Lung microvascular endothelial cell (primary cell): ENCODE measurements at places on chromosomes 11 and 22. TPM values are rescaled to one million over a fixed set of nuclear protein-coding genes. Genes with fewer than 3 reads are reported as not detected.

DNA sequence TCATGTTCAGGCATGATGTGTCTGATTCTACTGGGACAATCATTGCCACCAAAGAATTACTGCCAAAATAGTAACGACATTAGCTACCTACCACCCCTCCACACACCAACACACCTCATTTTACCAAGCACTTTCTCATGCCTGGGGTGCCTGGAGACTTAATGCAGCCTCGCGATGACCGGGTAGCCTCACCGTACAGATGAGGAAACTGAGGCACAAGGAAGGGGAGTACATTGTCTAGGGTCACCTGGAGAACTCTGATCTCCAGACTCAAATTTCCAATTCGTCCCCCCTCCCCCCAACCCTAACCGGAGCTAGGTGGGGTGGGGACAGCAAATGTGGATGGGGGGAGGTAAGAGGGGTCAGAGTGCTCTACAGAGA, 2.7 kb upstream of the RTN4RL2 start:
- no peak for DNase-seq

DNA sequence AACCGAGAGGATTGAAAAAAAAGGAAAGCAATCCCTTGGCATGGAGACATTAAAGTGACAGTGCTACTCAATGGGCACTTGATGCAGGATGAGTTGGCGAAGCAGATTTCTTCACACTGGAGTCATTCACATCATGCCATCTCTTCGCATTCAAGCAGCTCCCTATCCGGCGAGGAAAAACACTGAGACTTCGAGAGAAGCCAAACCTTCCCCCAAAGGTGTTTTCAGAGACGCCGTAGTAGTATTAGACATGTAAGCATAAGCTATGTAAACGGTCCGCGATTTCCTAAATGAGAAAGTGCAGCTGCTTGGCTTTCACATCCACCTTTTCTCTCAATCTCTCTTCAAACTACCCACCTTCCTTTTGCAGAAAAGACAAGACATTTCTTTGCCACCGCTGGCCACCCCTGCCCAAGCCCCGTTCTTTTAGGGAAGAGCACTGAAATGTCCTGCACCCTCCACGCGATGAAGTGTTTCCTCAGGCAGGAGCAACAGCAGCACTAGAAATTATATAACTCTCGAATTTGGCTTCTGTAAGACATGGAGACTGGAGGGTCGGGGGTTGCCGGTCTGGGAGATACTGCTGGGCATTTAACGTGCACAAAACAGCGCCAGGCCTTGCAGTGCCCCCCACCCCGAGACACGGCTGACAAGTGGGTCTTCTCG, at the start of gene DLG2:
TSS of gene DLG2 (minus strand) at position 13 of the 666 bp plus-strand sequence.
- peak; percentile 9 for DNase-seq

The KRTAP5-10 gene
- total RNA-seq: under 0.01 TPM in 1 of 2 replicates, not detected in the other

GRCh38 chr22:24460418-24461089, 33.2 kb downstream of the ADORA2A start:
- no peak for DNase-seq

DNA sequence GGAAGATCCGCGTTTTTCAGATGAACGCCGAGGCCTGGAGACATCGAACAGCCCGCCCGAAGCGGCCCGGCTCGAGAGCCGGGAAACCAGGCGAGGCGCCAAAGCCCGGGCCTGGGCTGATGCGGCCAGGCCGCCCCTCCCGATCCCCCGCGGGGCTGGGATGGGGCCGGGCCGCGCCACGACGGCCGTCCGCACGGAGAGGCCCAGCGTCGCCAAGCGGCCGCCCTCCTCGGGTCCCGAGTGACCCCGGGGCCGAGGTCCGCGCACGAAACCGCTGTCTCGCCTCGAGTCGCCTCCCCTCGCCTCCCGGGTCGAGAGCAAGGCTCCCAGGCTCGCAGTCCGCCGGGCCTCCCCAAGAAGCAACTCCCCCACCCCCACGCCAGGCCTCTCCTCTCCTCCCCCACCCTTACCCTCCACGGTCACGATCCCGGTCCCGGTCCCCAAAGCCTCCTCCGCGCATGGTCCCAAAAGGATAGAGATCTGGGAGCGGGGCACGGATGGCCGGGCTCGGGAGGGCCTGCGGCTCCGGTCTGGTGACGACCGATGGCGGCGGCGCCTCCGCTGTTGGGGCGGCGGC, 482 bp downstream of the DDX17 start:
- DNase-seq: peak; percentile 76

GRCh38 chr11:75786101-75786736, 17.6 kb downstream of the DGAT2 start:
- no peak for DNase-seq

DNA sequence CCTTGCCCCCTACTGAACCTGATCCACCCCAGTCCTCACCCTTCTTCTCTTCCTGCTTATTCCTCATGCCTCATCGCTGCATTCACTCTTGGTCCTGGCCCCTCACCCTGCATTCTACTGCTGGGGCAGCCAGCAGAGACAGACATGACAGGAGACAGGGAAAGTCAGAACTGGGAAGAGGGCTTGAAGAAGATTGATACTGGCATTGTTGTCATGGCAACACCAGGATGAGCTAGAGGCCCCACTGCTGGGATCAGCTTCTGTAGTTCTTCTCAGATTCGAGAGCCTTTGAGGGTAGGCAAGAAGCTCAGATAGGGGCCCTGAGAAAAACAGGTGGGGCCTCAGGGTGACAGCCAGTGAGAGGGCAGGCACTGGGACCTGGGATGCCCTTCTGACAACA, 264.3 kb downstream of the MIAT start:
- no peak for DNase-seq

The EXPH5 gene
- under 0.01 TPM in 2 replicates for total RNA-seq

GRCh38 chr22:49208768-49209252, 618.9 kb downstream of the BRD1 start:
- no peak for DNase-seq

The PNPLA3 gene
- total RNA-seq: 0.60 and 1.1 TPM in 2 replicates

The ANO1 gene
- 0.44 TPM in 1 of 2 replicates, not detected in the other for total RNA-seq

- peak; percentile 88 for DNase-seq
Observed at GRCh38 chr22:45329530-45329936, 19.8 kb downstream of the FAM118A start.

GRCh38 chr22:24049978-24050377, 38.9 kb downstream of the CABIN1 start:
- no peak for DNase-seq

GRCh38 chr11:107590460-107591377, at the start of gene ELMOD1:
Gene ELMOD1 (plus strand): TSS chr11:107591147. CDS start chr11:107618190, 27,043 bp downstream.
- peak; percentile 36 for DNase-seq

GRCh38 chr11:72002841-72003775, 4.4 kb downstream of the IL18BP start:
- no peak for DNase-seq

GRCh38 chr22:50305923-50306566, 1.4 kb downstream of the PLXNB2 start:
- peak; percentile 92 for DNase-seq
